Stimulated activated CD8-positive, alpha-beta memory T cell treated with anti-CD3 and anti-CD28 coated beads, Interleukin-7, amount 100 ng/mL, for 24 hours (primary cell): ENCODE measurements at places on chromosomes 1 and 21.

GRCh38 chr1:26287811-26288210 is 7.9 kb downstream of the SH3BGRL3 start:
- no peak for DNase-seq

DNA sequence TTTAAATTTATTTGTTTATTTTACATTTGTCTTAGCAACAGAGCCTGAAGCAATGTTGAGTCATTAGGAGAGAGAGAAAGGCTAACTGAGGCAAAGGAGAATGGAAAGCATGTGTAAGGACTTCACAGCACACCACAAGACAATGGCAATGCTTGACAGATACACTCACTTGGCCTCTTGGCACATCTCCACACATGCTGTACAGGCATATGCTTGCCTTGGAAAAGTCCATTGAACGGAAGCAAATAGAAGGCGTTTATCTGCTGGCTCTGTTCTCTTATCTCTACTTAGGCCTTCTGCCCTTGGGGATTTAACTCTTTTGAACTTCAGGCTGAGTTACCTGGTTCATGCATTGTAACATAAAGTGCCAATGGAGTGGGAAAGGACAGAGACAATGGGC is 262.2 kb upstream of the POU3F1 start:
- DNase-seq, result no peak

GRCh38 chr1:99852648-99853047 is 2.5 kb downstream of the AGL start:
- DNase-seq, result no peak

GRCh38 chr1:32622806-32623681 is 27.3 kb downstream of the ZBTB8OS start:
- DNase-seq, result no peak

- DNase-seq, result no peak
Measured at GRCh38 chr21:42580076-42580792, 66.6 kb downstream of the SLC37A1 start.

DNA sequence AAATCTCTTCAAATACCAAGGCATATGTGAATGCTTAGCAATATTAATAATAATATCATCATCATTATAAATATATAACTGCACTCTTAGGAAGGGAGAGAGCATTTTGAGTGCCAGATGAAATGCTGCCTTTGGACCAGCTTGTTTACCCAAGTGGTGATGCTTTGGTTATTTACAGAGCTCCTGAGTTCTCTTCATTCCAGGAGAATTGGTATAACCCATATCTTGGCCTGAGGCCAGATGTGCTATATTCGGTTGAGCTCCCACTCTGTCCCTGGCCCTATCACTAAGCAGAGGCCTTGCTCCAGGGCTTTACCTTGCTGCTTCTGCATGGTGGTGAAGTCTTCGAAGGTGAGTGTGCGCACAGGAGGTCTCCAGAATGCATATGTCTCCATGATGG is 89.4 kb downstream of the TBX15 start:
- DNase-seq, result no peak

DNA sequence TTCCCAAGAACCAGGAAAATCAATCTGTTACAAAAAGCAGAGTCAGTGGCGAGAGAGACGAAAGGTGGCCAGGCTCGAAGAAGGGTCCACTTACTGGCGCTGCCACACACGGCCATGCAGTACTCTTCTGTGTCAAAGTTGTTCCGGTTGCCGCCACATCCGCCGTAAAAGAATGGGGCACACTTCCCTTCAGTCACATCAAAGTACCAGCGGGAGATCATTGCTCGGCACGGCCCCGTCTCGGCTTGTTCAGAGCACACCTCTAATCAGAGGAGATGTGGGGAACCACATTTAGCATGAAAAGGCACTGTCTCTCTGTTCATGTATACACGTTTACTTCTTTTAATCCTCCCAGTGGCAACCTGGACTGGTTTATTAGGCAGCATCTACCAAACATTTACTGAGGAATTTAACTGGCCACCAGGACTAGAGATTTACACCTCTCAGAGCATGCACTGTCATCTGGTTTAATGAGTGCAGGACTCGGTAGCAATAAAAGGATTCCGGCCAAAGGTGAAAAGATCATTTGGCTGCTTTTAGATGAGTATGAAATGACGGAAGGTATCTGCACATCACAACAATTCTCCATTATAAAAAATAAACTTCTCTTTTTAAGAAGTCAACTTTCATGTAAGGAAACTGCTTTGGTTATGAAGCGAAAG is 170.5 kb downstream of the APP start:
- no peak for DNase-seq

GRCh38 chr1:41537788-41538351 is 53.4 kb upstream of the EDN2 start:
- DNase-seq, result no peak

- DNase-seq, result no peak
Measured at GRCh38 chr1:58325866-58326265, 220.7 kb downstream of the OMA1 start.

DNA sequence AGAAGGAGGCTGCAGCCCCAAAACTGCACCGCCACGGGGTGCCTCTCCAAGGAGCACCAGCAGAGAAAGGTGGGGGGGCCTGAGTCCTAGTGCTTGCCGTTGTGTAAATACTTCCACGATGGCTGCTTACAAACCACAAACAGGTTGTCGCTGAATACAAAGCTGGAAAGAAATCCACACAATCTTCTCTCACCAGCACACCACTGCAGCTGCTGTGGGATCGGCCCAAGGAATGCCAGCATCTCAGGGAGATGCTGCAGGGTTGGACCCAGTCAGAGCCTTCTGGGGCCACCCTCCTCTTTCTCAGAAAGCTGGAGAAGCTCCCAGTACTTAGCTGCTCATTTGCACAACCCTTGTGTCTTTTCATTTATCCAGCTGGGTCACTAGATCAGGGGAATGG is 3.0 kb upstream of the S100A14 start:
- DNase-seq, result no peak
